NCI-H2029 treated with DMSO at 0.1 percent for 48 hours (cell line): ENCODE measurements at places on chromosomes 4 and X.

- DNase-seq: no peak
Measured at GRCh38 chr4:184459413-184459812, 14.9 kb downstream of the IRF2 start.

- no peak for DNase-seq
Measured at GRCh38 chr4:163395055-163395454, 51.4 kb downstream of the NPY5R start.

GRCh38 chrX:26889574-26889973 lies 573.6 kb downstream of the PPP4R3C start:
- no peak for DNase-seq

GRCh38 chr4:78566834-78567499 lies 15.4 kb downstream of the ANXA3 start:
- no peak for DNase-seq

GRCh38 chr4:16573739-16574138 lies 324.7 kb downstream of the LDB2 start:
- DNase-seq: no peak

- no peak for DNase-seq
Measured at GRCh38 chr4:100644150-100644549, 126.3 kb upstream of the EMCN start.

GRCh38 chr4:150355418-150355817 lies 226.5 kb upstream of the MAB21L2 start:
- no peak for DNase-seq

- DNase-seq: no peak
Measured at GRCh38 chrX:130878350-130879341, 24.4 kb downstream of the ENOX2 start.

- DNase-seq: no peak
Measured at GRCh38 chr4:143488687-143489086, 24.8 kb upstream of the SMARCA5 start.

- peak; percentile 23 for DNase-seq
Measured at GRCh38 chr4:165766976-165767375, 106.1 kb upstream of the TLL1 start.

- DNase-seq: no peak
Measured at GRCh38 chr4:149796381-149796780, 19.3 kb downstream of the IQCM start.

DNA sequence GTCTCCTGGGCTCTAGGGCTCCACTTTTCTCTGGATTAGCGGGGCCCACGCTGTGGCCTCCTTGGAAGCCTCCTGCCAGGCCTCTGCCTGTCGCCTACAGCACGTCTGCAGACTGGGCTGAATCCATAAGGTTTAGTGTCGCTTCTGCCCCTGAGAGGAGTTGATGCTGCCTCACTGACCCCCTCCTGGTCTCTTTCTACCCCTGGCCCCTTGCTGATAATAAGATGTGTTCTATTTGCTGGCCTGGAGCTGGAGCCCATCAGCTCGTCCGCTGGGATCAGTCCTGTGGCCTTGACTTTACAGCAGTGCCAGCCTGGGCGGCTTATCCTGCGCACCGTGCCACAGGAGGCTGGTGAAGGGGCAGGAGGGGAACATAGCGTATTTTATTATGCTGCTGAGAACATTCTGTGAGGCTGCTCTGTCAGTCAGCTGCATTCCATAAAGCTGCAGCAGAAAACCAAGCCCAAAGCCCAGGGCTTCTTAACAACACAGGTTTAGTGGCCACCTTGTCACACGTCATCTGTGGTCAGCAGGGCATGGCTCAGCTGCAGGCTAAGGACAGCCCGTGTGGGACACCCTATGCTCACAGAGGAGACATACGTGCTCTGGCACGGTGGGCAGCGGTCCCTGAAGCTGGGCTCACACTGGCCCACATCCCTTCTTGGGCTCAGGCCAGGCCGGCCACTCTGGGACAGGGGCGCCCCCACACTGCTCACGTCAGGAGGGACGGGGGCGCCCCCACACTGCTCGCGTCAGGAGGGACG lies 29.3 kb upstream of the HGFAC start:
- DNase-seq: no peak

GRCh38 chr4:165966833-165967232 lies 93.8 kb downstream of the TLL1 start:
- DNase-seq: no peak

- no peak for DNase-seq
Measured at GRCh38 chr4:165716472-165716871, 156.6 kb upstream of the TLL1 start.

DNA sequence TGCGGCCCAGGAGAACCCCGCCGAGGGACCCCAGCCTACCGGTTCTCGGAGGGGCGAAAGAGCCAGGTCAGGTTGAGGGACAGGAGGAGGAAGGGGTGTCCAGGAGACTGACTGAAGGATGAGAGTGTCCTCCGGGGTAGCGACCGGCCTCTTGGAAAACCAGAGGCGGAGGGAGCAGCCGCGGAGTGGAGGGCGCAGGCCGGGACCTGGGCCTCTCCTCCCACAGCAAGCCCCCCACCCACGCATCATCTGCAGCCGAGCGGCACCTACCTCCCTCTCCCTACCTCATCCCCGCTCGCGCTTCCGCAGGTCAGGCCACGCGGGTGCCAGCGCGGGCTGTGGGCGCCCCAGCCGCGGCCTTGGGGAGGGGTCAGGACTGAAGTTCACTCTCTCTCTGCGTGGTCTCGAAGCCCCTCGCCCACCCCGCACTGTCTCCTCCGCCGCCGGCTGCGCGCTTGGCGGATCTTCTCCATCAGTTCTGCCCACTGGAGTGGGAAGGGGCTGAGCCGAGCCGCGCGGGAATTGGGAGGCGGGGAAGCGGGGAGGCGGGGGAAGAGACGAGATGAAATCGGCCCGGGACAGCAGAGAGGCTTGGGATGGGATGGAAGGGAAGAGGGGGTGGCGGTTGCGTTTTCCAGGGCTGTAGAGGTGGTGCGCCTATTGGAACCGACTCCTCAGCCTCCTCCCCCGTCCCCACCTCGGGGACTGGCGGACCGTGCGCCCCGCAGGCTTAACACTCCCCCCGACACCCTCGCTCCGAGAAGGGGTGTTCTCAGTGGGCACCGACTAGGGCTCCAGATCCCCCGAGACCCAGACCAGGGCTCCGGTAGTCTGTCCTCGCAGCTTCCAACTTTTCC lies 1.8 kb downstream of the NLGN4X start:
- DNase-seq: no peak

DNA sequence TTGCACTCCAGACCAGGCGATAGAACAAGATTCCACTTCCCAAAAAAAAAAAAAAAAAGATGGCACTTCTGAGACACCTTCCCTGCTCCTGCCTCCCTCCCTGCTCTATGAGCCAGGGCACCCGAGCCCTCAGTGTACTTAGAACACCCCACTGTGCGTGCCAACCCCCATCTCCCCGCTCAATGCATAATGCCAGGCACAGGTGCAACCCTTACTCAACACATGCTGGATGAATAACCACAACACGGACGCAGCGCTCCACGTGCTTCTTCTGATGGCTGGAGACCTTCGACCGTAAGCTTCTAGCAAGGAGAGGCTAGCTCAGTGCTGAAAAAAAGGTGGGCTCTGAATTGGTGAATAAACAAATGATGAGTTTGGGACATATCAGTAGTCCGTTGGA lies 19.9 kb upstream of the IRAK1 start:
- no peak for DNase-seq

DNA sequence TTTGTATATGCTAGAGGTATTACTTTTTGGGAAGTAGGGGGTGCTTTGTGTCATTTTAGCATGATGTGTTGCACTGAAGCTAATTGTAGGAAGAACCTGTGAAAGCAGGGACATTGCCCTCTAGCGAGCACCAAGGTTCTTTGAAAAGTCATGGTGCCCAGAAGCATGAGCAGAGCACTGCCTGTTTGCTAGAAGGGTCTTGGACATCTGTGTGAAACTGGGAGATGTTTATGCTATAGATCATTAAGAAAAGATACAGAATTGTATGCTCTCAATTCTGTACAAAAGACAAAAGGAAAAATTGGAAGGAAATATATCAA lies 14.7 kb downstream of the GRPR start:
- DNase-seq: no peak

DNA sequence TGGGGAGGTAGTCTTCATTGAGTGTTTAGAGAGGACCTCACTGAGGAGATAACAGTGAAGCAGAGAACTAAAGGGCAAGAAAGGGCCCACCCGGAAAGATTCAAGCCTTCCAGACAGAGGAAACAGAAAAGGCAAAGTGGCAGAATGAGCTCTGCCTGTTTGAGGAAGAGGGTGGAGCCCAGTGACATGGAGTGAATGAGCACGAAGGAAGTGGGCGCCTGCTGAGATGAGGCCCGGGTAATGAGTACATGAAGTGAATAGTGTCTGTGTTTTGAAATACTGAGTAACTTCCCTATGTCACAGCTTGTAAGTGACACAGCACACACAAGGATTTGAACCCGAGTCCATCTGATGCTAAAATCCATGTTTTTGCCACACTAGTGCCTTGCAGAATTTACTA lies 32.5 kb upstream of the TLR2 start:
- no peak for DNase-seq

GRCh38 chr4:7275067-7275466 lies 82.7 kb downstream of the SORCS2 start:
- DNase-seq: no peak

DNA sequence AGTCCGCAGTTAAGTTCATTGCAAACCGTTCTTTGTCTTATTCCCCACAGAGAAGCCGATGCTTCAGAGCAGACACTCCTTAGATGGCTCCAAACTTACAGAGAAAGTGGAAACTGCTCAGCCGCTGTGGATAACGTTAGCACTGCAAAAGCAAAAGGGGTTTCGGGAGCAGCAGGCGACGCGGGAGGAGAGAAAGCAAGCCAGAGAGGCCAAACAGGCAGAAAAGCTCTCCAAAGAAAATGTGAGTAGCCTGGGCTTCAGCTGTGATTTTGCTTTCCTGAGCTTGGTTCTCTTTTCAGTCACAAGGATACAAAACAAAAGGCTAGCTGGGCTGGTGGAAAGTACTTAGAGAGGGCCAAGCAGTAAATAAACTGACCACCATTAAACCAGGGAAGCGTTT lies 64.0 kb downstream of the AASDH start:
- no peak for DNase-seq

DNA sequence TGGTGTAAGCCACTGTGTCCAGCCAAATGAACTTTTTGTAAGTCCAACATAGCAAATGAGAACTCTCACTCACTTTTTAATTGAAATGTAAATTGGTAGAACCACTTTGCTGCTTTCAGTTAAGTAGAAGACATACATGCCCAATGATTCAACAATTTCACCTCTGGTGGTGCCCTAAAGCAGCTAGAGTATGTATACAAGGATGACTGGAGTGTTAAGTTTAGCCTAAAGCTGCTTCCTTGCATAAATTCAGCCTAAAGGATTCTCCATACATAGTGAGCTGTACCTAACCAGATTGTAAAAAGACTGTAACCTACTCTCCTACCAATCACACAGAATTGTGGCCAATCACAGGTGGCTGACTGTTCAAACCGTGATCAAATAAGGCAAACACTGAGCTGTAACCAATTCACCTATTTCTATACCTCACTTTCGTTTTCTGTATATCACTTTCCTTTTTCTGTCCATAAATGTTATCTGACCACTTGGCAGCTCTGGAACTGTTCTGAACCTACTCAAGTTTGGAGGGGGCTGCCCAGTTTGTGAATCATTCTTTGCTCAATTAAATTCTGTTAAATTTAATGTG lies 39.9 kb downstream of the PDS5A start:
- DNase-seq: no peak

DNA sequence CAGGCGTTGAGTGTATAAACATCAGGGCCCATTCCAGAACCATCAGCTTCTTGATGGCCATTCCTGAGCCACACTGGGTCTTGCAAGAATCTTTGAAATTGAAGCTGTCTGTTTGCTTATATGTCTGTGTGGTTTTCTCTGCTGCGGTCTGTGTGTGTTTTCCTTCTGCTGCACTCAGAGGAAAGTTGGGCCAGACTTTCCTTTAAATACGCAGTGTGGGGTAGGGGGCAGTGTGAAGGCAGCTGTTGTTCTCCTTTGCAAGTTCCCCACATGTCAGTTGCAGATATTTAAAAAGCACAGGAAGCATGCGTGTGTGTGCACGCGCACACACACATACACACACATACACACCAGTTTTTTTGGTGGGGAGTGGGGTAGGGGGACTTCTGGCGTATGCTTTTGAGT lies 32.1 kb downstream of the CCKAR start:
- no peak for DNase-seq

DNA sequence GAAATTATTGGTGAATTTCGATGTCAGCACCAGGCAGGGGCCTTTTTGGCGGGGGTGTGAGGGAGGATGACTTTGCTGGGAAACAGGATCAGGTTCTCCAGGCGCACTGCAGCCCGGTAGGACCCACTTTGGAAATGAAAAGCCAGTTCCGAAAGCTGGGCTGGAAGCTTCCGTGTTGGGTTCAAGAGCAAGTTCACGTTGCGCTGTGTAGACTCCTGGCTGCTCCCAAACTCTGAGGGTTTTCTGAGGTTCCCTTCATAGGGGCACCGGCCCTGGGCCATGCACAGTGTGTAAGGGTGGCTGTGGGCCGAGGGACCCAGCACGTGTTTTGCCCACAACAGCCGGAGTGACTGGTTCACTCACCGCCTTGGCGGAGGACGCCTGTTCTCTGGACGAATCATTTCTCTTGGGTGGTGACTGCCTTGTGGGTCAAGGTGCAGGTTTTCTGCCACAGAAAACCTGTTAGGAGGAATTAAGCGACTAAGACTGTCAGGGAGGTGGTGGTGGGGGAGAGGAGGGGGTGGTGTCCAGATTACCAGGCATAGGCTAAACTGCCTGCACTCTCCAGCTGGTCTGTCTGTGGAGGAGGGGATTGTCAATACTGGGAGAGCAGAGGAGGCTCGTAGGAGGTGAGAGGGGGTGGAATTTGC lies 8.0 kb downstream of the SHOX start:
- DNase-seq: no peak

DNA sequence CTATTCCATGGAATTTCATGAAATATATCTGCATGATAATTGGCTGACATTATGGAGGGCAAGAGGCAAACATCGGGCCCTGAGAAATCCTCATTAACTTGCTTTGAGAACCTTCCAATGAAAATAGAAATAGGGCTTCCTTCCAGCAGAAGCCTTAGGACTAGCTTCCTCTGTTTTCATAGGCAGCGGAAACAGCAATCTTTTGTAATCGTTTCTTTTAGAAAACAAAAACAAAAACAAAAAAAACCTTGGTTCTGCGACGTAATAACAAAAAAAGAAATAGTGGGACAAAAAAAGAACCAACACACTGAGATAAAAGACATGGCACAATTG lies 62.9 kb downstream of the GEMIN8 start:
- DNase-seq: no peak
